ENCODE measurements at places on chromosomes 4 and X. TPM values are rescaled to one million over a fixed set of nuclear protein-coding genes. Genes with fewer than 3 reads are reported as not detected.

Gene GPR50
- not detected for total RNA-seq

Gene HMGN5
- total RNA-seq, result 3.2 TPM

Gene MAP7D3
- 8.3 TPM for total RNA-seq

Gene TECRL
- total RNA-seq, result not detected

Gene VCX
- total RNA-seq, result not detected

GRCh38 chr4:8281519-8282133, 12.1 kb downstream of the HTRA3 start:
- H3K4me3 ChIP-seq, result no peak overlapping the region
- peaks cover 7% of the 10 kb centered on the region for H3K4me1 ChIP-seq
- no peaks in the 10 kb centered on the region for H3K27me3 ChIP-seq
- H3K27ac ChIP-seq, result no peak overlapping the region
- no peaks in the 10 kb centered on the region for H3K36me3 ChIP-seq

- H3K27ac ChIP-seq, result no peak overlapping the region
- no peaks in the 10 kb centered on the region for H3K36me3 ChIP-seq
- no peak overlapping the region for H3K4me3 ChIP-seq
- H3K4me1 ChIP-seq, result no peaks in the 10 kb centered on the region
- H3K27me3 ChIP-seq, result no peaks in the 10 kb centered on the region
Observed at GRCh38 chr4:161187569-161187968, 976.2 kb downstream of the FSTL5 start.

DNA sequence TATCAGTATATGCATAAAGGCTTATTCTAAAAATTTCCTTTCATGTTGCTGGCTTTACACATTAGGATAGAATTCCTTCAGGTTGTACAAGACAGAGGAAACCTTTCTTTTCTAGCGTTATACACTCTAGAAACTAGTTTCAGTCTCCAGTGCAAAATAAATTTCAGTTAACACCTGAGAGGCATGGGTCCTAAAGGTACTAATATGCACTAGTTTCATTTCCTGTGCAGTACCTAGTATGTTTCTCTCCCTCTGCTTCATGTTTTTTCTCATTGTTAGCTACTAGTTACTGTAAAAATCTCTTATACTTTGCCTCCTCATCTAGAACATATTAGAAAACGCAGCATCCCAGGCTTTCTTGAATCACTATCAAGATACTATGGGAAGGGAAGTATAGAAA, 54.0 kb downstream of the SNX25 start:
- no peaks in the 10 kb centered on the region for H3K27me3 ChIP-seq
- DNase-seq, result no peak
- H3K4me3 ChIP-seq, result no peak overlapping the region
- H3K27ac ChIP-seq, result no peak overlapping the region
- peaks cover 26% of the 10 kb centered on the region for H3K4me1 ChIP-seq

GRCh38 chr4:57764856-57765255, 654.7 kb upstream of the IGFBP7 start:
- no peak for DNase-seq
- H3K27me3 ChIP-seq, result no peaks in the 10 kb centered on the region
- no peak overlapping the region for H3K4me3 ChIP-seq
- H3K4me1 ChIP-seq, result no peaks in the 10 kb centered on the region
- no peak overlapping the region for H3K27ac ChIP-seq

- no peaks in the 10 kb centered on the region for H3K36me3 ChIP-seq
- H3K27me3 ChIP-seq, result no peaks in the 10 kb centered on the region
- no peak overlapping the region for H3K27ac ChIP-seq
Observed at GRCh38 chr4:172660251-172660650, 508.4 kb upstream of the GALNT7 start.

DNA sequence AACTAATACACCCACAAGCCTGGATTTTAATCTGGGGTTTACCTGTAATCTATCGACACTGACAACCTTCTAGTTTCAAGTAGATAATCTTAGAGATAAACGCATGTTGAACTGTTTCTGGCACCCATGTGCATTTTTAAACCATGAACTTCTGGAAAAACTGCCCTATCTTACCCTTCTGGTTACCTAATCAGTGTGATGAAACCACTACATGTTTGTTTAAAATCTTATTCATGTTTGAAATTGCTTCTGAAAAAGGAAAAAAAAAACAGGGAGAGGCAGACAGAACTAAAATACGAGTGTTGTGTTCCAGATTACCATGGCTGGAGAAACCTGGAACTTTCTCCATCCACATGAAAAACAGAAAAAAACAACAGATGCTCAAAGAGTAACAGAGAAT, 139.3 kb downstream of the MID1IP1 start:
- no peak for DNase-seq
- H3K4me3 ChIP-seq, result no peak overlapping the region
- no peaks in the 10 kb centered on the region for H3K4me1 ChIP-seq
- H3K27ac ChIP-seq, result no peak overlapping the region
- H3K27me3 ChIP-seq, result no peaks in the 10 kb centered on the region
- peaks cover 14% of the 10 kb centered on the region for H3K36me3 ChIP-seq

DNA sequence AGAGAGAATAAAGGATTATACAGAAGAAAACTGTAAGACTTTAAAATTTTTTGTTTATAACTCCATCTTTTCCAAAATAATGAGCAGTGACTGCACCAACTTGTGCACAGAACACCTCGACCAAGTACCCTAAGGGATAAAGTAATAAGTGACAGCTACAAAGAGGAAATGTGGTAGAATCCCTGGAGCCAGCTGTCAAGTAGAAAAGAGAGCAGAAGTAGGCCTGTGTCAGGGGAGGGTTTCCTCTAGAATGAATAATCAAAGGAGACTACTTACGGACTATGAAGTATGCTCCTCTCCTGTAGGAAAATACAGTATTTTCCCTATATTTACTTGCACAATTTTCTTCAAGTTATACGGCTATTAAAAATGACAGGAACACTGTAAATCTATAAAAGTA, 1.2 kb downstream of the EIF1AX start:
- peaks cover 34% of the 10 kb centered on the region for H3K4me1 ChIP-seq
- H3K27me3 ChIP-seq, result no peaks in the 10 kb centered on the region
- DNase-seq, result no peak
- peak overlapping the region; percentile 95 for H3K4me3 ChIP-seq

GRCh38 chr4:1012034-1012739, 761 bp downstream of the FGFRL1 start:
- H3K4me3 ChIP-seq, result peak overlapping the region; percentile 76
- peaks cover 19% of the 10 kb centered on the region for H3K4me1 ChIP-seq
- H3K36me3 ChIP-seq, result no peaks in the 10 kb centered on the region
- H3K27me3 ChIP-seq, result peaks cover 15% of the 10 kb centered on the region
- H3K27ac ChIP-seq, result no peak overlapping the region

DNA sequence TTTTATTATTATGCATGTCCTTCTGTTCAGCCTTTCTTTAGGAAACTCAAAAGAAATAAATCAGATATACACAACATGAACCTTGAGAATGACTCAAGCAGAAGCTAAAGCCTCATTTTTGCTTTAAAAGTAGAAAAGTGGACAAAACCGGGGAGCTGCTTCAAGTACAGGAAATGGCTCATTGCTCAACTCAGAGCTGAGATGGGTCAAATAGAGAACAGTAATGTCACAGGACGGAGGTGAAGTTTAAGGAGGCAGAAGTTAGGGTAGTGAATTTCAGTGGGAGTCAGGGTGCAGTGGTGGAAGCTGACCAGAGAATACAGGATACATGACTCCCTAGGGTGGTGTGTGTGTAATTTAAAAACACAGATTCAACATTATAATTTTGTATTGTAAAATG, 22.2 kb downstream of the PHKA2 start:
- no peak overlapping the region for H3K27ac ChIP-seq
- peaks cover 26% of the 10 kb centered on the region for H3K4me1 ChIP-seq
- DNase-seq, result no peak
- H3K4me3 ChIP-seq, result no peak overlapping the region

DNA sequence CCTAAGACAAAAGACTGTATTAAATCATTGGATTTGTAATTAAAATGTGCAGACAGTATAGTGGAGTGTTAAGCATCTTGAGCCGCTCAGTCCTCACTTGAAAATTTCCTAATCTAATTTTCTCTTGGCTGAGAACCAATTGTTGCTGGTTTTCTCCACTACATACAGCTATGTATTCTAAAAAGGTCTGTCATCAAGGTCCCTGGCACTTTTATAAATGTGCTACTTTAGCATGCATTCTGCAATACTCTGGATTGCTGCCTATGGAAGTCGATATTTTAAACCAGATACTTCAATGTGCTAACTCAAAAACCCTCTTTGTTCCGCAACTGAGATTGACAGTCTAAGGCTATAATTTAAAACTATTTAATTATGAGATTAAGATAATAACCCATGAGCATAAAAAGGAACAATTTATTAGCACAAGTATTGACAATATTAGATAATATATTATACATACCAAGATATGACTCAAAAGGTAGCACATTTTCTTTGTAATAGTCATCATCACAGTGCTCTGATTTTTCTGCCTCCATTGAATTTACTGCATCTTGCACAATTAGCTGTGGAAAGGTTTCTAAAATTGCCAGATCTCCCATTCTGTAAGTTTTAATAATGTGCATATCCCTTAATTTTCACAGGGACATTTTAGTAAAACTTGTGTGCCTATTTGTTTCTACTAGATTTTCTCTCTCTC, 815.1 kb downstream of the ADGRL3 start:
- no peak overlapping the region for H3K27ac ChIP-seq
- H3K4me1 ChIP-seq, result no peaks in the 10 kb centered on the region
- no peaks in the 10 kb centered on the region for H3K27me3 ChIP-seq
- DNase-seq, result no peak
- no peak overlapping the region for H3K4me3 ChIP-seq

GRCh38 chrX:65647801-65648200, 19.7 kb upstream of the MSN start:
- peaks cover 8% of the 10 kb centered on the region for H3K4me1 ChIP-seq
- H3K4me3 ChIP-seq, result no peak overlapping the region
- no peak for DNase-seq
- H3K36me3 ChIP-seq, result no peaks in the 10 kb centered on the region
